Activated naive CD4-positive, alpha-beta T cell treated with anti-CD3 and anti-CD28 coated beads, Interleukin-2, amount 10 ng/mL, durations not matched to agents 5 hours and 36 hours (primary cell): ENCODE measurements at places on chromosomes 7 and 10. TPM values are rescaled to one million over a fixed set of nuclear protein-coding genes. Genes with fewer than 3 reads are reported as not detected.

Gene PPP1R17
- total RNA-seq = not detected

Gene TMEM72
- not detected for total RNA-seq

Gene SPDYE6
- total RNA-seq = not detected

Gene TAS2R40
- not detected for total RNA-seq

Gene MTPN
- total RNA-seq = 145 TPM

Gene AKR1C8
- total RNA-seq = 0.91 TPM

Gene GIGYF1
- 54.3 TPM for total RNA-seq

Gene CCDC126
- 6.9 TPM for total RNA-seq

Gene PTPRN2
- total RNA-seq = 2.3 TPM

Gene OGDHL
- total RNA-seq = 0.10 TPM

Gene ZNF786
- total RNA-seq = 7.9 TPM

Gene KMT2E
- total RNA-seq = 104 TPM

Gene TM9SF3
- total RNA-seq = 85.0 TPM

Gene NPY
- not detected for total RNA-seq

Gene SPDYE2
- 0.15 TPM for total RNA-seq

Gene MMD2
- not detected for total RNA-seq

Gene ABI1
- 56.8 TPM for total RNA-seq

Gene RAB19
- 5.4 TPM for total RNA-seq

Gene MMP21
- not detected for total RNA-seq

Gene MTERF1
- total RNA-seq = 18.0 TPM

Gene LOXL4
- total RNA-seq = not detected

Gene SHH
- not detected for total RNA-seq

Gene ZNF488
- total RNA-seq = not detected

Gene CYP3A4
- not detected for total RNA-seq

Gene VWDE
- total RNA-seq = 2.5 TPM

Gene MOGAT3
- total RNA-seq = not detected

Gene IGFBP3
- 3.6 TPM for total RNA-seq

Gene URGCP
- 27.8 TPM for total RNA-seq

Gene COBL
- total RNA-seq = not detected

Gene ADCY1
- total RNA-seq = 0.91 TPM
